ENCODE measurements at places on chromosomes 3 and 15.

GRCh38 chr3:54171509-54171908 is 49.2 kb downstream of the CACNA2D3 start:
- DNase-seq, result no peak

- no peak for DNase-seq
Observed at GRCh38 chr3:98713984-98714383, 49.2 kb upstream of the ST3GAL6 start.

DNA sequence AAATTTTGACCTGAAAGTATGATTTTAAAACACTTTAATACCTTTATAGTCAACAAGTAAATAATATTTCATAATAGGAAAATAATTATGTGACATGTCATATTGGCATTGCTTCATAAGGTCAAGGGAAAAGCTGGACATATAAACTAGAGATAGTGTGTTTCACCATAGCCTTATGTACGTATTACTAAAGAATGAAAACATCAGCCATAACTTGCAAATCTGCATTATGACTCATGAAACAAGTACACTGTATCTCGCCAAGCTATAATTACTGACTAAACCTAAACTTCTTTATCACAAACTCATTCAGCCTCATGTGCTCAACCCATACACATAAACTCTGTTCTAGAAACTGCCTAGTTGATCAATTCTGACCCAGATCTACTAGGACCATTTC is 950.1 kb downstream of the FHIT start:
- no peak for DNase-seq

DNA sequence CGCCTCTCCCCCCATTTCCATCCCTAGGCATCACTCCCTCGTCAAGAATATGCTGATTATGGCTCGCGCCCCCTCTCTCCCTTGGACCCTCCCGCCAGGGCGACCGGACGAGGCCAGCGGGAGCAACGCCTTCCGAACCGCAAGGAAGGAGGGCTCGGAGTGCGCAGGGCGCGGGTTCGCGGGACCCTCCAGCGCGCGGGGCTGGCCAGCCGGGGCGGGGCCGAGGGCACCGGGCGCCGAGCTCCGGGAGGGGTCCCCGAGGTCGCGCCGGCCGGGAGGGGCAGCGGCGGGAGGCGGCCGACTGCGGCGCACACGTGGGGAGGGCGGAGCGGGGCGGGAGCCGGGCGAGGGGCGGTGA is 483 bp downstream of the EHD4 start:
- no peak for DNase-seq
